Stimulated activated CD8-positive, alpha-beta memory T cell treated with anti-CD3 and anti-CD28 coated beads, Interleukin-7, amount 100 ng/mL, for 24 hours (primary cell): ENCODE measurements at places on chromosomes 12 and 14.

- no peak for DNase-seq
Measured at GRCh38 chr14:94679937-94680861, 68.0 kb downstream of the SERPINA3 start.

- DNase-seq: no peak
Measured at GRCh38 chr12:112602150-112602549, 183.4 kb downstream of the PTPN11 start.

DNA sequence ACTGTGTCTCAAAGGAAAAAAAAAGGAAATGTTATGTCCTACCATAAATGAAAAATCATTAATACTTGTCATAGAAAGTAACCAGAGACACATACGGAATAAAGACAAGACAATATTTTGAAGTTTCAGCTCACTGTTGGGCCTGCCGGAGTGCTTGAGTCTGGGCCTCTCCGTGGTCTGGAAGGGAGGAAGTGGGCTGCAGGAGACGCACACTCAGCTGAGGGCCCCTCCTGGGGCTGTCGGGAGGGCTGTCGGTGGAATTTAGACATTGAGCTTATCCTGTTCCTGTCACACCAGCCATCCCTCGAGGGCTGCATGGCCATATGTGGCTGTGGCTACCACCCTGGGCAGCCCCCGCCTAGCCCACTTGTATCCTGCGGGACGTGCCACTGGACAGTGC is 80.6 kb downstream of the DDX51 start:
- no peak for DNase-seq

DNA sequence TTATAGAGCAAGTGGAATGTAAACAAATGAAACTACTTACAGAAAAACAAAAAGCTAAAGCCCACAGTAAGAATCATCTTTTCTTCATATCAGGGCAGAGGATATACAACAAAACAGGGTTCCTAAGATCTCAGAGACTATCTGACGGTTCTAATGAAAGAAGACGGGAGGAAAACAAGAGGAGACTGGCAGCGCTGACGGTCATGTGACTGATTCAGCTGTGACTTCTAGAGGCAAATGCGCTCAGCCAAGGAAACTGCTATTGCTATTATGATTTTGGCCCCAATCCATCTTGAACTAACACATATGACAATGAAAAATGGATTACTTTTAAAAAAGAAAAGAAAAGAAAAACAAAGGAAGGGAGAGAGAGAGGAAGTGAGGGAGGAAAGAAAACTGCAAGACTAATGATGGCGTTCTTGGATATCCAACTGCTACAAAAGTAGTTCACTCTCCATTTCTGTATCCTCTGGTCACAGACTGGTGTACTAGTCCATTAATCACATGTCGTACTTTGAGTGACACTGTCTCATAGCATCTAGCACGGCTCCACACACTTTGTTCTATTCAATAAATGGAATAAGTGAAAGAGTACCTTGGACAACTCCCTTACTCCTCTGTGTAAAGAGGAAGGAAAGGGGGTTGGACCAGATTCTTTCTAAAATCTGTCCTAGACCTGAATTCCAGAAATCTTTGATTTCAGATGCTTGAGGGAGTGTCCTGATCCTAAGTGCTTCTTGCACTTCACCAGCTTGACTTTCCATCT is 119.3 kb downstream of the DAD1 start:
- no peak for DNase-seq

- no peak for DNase-seq
Measured at GRCh38 chr14:65281991-65282895, 130.3 kb upstream of the FUT8 start.

GRCh38 chr14:55381561-55381960 is 30.1 kb downstream of the ATG14 start:
- no peak for DNase-seq

- DNase-seq: no peak
Measured at GRCh38 chr12:48750769-48751356, 34.4 kb upstream of the CCNT1 start.

- no peak for DNase-seq
Measured at GRCh38 chr12:101793401-101793800, 37.4 kb downstream of the GNPTAB start.

DNA sequence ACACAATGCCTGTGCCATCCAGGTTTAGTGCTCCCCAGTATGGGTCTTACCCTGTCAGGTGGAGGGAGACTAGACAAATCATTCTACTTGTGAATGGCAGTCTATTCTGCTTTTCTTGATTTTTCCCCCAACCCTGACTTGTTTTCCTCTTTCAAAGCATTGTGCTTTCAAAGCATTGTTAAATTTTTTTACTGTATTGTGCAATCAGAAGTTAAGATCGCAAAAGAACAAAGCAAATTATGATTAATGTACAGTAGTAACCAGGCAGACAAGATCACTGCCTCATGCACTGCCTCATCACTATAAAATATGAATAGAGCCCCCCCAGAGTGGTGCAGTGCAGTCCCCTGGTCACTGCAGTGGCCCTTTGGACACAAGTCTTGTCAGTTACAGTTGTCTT is 14.1 kb downstream of the GABARAPL1 start:
- no peak for DNase-seq
